ENCODE measurements at places on chromosomes 5 and 9.

DNA sequence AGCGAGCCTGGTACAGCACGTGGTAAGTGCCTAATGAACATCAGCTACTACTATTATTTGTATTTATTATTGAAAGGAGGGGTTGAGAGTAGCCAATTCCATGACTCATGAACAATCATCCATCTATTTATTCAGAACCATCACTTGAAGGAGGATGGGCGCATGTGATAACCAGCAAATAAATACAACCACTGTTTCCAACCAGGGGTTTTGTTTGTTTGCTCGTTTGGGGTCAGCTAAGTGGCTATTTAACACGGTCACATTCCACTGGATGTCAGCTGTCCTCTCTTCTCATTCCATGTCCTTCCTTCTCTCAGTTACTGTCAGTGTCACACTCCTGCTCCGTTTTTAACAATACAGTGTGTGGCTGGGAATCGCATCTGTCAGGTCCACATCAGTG, 8.6 kb downstream of the RAPGEF1 start:
- H3K27ac ChIP-seq, result no peak overlapping the region
- no peak for DNase-seq
- peaks cover 30% of the 10 kb centered on the region for H3K4me1 ChIP-seq

- H3K4me1 ChIP-seq, result peaks cover 15% of the 10 kb centered on the region
- peak; percentile 72 for DNase-seq
- H3K36me3 ChIP-seq, result no peaks in the 10 kb centered on the region
- H3K4me3 ChIP-seq, result no peak overlapping the region
- H3K27me3 ChIP-seq, result no peaks in the 10 kb centered on the region
Measured at GRCh38 chr9:129182625-129183494, 4.8 kb upstream of the IER5L start.

DNA sequence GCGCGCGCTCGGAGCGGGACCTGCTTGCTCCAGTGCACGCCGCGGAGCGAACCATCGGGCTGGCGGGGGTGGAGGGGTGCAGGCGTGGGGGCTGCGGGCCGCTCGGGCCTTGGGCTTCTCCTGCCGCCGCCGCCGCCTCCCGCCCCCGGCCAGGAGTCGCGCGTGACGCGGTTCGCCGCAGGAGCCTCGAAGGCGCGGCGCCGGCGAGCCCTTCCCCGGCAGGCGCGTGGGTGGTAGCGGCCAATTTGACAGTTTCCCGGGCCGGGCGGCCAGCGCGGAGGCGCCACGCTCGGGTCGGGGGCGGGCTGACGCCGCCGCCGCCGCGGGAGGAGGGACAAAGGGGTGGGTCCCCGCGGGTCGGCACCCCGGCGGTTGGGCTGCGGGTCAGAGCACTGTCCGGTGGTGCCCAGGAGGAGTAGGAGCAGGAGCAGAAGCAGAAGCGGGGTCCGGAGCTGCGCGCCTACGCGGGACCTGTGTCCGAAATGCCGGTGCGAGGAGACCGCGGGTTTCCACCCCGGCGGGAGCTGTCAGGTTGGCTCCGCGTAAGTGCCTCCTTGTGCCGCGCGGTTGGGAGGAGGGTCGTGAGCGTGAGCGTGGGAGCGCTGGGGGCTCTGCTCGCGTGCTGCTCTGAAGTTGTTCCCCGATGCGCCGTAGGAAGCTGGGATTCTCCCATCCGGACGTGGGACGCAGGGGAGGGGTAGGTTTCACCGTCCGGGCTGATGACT, at the start of gene TJP2:
TSS of gene TJP2 (plus strand) at position 387 of the 725 bp plus-strand sequence. CDS start at position 483, 96 bp downstream.
- H3K27me3 ChIP-seq, result no peaks in the 10 kb centered on the region
- H3K36me3 ChIP-seq, result no peaks in the 10 kb centered on the region
- H3K4me1 ChIP-seq, result peaks cover 33% of the 10 kb centered on the region
- H3K27ac ChIP-seq, result peak within 1 kb of the TSS; percentile 42
- peak; percentile 78 for DNase-seq
- H3K4me3 ChIP-seq, result peak within 1 kb of the TSS; percentile 41

DNA sequence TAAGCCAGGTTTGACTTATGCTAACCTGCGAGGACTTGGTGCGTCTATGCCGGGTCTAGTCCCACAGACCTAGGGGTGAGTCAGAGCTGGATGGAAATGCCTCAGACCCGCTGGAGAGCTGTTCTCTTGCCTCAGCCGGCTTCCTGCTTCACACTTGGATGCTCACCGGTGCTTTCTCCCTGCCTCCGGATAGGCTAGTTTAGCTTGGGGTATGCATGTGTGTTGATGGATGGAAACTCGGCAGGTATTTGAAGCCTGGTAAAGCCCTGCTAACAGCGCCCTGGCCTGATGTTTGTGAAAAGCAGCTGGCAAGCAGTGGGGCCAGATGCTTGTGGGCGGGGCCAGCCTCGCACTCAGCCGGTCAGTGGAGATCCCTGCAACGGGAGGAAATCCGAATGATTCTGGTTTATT, 29.3 kb downstream of the PRRC2B start:
- H3K36me3 ChIP-seq, result no peaks in the 10 kb centered on the region
- H3K27ac ChIP-seq, result peak overlapping the region; percentile 42
- H3K4me3 ChIP-seq, result no peak overlapping the region
- DNase-seq, result peak; percentile 80
- H3K27me3 ChIP-seq, result no peaks in the 10 kb centered on the region
- peaks cover 47% of the 10 kb centered on the region for H3K4me1 ChIP-seq

Measured in adrenal gland (tissue), 19 donors.